ENCODE measurements at places on chromosomes 12 and 14. TPM values are rescaled to one million over a fixed set of nuclear protein-coding genes. Genes with fewer than 3 reads are reported as not detected.

Gene FOXG1
- total RNA-seq: not detected

- no peak for DNase-seq
These were observed 99.2 kb downstream of the SCARB1 start for GRCh38 chr12:124764451-124764850.

DNA sequence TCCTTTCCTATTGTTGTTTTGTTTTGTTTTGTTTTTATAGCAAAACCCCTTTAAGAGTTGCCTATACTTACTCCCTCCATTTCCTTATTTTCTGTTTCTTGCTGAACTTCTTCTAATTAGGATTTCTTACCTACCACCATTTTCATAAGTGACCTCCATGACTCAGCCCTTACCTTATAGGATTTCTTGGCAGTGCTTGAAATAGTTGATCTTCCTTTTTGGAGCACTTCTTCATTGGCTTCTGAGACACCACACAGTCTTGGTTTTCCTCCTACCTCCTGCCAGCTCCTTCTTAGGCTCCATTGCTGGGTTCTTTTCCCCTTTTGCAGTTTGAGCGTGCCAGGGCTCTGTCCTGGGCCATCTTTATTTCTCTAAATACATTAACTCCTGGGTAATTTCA lies 23.4 kb upstream of the EID3 start:
- no peak for DNase-seq

GRCh38 chr14:91893007-91893406 lies 25.7 kb upstream of the TC2N start:
- no peak for DNase-seq

Gene TIMELESS
- 8.6 TPM for total RNA-seq

DNA sequence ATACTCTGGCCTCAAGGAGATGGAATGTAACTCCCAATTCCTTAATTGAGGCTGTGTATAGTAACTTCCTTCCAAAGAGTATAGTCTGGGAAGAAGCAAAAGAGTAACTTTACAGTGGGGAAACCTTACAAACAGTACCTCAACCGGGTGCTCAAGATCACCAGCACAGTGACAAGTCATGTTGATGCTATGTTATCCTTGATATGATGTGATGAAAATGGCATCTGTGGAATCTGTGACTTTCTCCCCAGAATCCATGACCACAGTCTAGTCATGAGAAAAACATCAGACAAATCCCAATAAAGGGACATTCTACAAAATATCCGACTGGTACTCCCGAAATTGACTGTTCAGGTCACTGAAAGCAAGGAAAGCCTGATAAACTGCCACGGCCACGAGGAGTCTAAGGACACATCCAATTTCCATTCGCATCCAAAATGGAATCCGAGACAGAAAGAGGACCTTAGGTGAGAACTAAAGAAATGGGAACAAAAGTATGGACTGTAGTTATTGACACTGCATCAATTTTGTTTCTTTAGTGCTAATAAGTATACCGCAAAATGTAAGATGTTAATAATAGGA lies 97.3 kb upstream of the FRMD6 start:
- no peak for DNase-seq

GRCh38 chr12:131827961-131828534 lies at the start of gene MMP17:
Gene MMP17 (plus strand): TSS chr12:131828393. CDS start chr12:131828495, 102 bp downstream.
- no peak for DNase-seq

- peak; percentile 57 for DNase-seq
These were observed 8.0 kb upstream of the C12orf42 start for GRCh38 chr12:103503546-103504480.

DNA sequence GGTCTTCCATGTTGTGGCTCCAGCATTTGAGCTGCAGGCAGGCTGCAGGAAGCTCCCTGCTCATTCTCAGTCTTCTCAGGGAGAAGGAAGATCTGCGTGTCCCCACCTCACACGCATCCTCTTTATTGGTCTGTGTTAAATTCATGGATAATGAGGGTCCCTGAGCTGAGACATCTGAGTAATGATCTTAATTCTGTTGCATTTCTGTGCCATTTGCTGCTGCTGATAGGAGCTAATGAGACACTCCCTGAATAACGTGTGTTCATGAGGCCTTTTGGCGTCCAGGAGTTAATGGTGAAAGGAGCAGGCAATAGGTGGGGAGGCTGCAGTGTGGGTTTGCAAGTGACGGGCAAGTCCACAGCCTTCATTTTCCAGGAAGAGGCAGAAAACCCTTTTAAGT lies 46.6 kb upstream of the OAS1 start:
- no peak for DNase-seq

- DNase-seq: no peak
These were observed 29.8 kb upstream of the LTBP2 start for GRCh38 chr14:74641601-74642391.

DNA sequence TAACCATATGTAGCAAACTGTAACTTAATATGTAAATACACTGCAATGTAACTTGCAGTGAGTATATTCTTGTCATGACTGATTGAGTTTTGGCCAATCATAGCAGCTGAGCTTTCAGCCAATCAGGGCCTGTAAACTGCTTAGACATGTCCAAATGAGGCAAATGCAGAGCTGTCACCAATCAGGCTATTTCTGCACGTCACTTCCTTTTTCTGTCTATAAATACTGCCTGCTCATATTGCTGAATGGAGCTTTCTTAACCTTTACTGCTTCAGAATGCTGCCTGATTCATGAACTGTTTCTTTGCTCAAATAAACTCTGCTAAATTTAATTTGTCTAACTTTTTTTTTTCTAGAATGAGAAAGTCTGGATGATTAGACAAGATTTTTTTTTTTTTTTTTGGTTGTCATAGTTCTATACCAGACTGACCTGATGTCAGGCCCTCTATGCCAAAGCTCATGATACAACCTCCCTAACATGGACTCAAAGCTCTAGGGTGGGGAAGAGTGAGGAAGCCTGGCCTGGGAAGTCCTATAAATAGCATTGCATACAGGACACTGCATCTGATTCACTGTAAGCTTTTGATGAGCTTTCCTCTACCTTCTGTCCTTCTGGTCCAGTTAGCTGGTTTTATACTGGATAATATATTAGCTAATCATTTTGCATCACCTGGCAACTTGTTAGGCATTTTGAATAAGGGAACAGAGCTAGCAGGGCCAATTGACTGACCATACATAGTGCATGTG lies 12.0 kb downstream of the MGP start:
- no peak for DNase-seq

DNA sequence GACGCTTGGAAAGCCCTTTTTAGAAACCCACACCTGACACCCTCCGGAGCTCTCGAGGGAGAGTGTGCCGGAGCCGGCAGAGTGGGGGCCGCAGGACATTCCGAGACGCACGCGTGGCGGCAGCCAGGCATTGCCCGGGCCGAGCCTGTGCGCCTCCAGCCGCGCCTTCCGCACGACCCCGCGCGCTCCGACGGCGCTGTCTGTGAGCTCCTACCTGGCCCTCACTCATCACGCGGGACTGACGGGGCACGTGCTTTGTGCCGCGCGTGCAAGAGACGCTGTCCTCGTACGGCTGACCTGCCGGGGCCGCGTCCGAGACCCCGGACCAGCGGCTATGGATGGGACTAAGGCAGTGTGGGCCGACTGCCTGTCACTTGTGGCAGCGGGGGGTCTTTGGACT lies 5.2 kb downstream of the GALNT9 start:
- no peak for DNase-seq

DNA sequence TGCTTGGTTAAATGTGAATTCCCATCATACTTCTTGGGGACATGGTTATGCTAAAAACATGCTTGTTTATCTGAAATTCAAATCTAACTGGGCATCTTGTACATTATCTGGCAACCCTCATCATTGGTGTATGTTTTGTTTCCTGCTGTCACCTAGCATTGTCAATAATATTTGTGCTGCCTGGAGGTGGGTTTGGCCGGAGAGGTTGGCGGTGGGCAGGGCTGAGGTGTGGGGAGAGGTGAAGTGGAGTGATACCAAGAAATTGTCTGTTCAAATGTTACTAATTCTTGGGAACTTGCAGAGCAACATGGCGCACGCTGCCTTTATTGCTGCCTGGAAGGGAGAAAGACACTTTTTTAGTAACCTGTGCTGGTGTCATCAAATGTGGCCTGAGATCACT lies 280.5 kb downstream of the VRK1 start:
- no peak for DNase-seq

DNA sequence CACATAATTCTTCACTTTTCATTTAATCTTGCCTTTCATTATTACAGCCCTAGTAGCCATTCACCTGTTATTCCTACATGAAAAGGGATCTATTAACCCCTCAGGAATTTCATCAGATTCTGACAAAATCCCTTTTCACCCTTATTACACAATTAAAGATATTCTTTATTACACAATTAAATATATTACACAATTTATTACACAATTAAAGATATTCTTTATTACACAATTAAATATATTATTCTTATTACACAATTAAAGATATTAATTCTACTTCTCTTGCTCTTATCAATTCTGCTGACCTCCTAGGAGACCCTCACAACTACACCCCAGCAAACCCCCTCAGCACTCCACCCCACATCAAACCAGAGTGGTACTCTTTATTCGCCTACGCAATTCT lies 77.1 kb downstream of the SINHCAF start:
- DNase-seq: no peak

DNA sequence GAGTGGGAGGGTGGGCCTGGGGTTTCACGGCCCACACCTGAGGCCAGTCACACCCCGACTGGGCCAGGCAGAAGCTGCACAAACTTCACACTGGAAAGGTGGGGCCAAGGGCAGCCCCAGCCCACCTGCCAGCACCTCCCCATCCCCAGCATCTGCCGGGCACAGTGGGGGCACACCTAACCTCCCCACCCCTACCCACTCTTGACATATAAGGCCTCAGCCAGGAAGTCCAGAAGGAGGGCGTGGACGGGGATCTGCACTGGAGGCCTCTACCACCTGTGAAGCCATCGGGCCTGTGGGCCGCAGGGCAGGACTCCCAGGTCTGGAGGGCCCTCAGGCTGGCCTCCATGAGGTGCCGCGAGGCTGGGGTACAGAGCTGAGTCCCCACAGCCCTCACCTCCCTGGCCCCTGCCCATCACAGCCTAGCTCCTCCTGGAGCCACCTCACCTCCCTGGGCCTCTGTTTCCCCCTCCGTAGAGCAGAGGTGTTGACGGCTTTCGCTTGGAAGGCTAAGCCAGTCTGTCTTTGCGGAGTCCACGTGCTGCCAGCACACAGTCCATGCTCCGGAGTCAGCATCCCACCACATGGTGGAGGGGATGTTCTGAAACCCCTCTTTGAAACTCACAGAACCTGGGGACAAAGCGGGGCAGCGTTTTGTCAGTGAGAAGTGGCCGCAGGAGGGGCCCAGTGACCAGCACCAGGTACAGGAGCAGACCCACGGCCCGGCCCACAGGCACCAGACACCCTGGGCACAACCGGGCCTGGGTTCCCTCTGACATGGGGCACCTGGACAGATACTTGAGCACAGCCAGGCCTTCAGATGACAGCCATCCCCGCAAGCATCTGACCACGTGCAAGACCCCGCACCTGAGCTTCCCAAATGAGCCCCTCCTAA lies 38.2 kb upstream of the INF2 start:
- no peak for DNase-seq

DNA sequence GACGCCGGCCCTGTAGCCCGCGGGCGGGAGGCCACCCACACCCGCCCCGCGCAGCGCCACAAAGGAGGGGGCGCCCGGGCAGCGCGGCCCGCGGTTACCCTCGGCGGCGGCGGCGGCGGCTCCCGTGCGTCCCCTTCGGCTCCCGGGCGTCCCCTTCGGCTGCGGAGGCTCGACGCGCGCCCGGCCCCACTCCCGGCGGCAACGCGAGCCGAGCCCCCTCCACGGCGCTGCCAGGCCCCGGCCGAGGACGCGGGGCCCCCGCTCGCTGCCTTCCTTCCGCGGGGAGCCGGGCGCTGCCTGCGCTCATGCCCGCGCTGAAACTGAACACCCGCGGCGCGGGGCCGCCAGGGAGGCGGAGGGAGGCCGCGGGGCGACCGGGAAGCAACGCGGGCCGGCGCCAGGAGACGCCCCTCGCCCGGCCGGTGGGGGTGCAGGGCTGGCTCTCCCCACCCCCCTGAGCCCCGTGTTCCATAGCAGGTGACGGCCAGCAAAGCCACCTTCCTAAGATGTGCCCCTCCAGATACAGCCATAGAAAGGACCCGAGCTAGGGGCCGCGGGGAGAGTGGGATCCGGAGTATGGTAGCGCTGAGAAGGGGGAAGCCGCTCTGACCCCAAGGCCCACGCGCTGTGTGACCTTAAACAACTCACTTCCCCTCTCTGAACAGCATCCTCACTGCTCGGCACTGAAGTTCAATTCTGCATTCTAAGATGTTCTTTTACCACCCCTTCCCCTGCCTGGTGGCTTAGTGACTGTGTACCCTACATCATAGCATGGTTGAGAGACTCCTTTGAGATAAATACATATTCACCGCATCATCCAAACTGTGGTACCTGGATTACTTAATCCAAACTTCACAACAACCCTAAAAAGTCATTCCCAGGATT lies 42.8 kb downstream of the KDM2B start:
- no peak for DNase-seq

- no peak for DNase-seq
These were observed 90.4 kb downstream of the RBM19 start for GRCh38 chr12:113875691-113876090.

DNA sequence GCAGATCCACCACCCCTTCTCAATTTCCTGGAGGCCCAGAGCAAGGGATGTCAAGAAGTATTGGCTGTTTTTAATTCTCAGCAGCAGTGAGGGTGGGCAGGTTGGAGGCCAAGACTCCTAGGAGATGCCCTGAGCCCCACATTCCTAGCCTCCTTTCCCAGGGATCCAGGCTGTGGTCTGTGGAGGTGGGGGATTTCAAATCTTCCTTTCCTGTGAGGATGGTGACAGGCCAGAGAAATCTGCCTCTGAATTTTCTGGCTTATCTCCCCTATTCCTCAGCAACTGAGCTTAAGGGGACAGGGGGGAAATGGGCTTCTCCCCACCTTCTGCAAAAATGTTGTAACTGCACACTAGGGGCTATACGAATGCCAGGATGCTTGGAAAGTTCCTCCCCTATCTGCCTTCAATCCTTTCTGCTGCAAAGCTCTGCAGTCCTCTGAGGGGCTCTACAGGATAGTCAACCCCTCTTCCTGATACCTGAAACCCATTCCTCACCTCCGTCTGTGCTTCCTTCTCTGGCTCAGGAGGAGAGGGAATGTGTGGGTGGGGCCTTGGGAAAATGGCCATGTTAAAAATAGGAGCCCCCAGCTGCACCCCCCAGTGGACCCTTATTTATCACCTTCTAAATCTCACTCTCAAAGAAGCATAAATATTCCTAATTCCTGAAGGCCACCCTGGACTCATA lies 6.6 kb downstream of the GPR84 start:
- DNase-seq: no peak

DNA sequence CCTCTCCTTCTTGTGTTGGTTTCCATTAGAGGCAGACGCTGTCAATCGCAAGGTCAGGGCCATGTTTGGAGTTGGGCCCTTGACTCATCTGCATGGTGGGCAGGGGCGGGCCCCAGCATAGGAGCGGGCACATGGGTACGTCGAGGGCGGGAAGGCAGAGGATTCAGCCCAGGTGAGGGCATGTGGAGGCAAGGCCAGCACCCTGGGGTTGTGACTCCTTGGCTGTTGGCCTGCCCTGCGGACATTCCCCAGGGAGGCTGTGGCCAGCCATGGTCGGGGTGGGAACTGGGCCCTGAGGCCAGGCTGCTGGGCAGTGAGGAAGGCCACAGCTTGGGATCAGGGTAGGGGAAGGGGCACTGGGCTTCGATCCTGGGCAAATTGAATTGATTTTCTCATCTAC lies 10.3 kb downstream of the RPS6KL1 start:
- DNase-seq: no peak
